ENCODE measurements at places on chromosomes 2 and 18. TPM values are rescaled to one million over a fixed set of nuclear protein-coding genes. Genes with fewer than 3 reads are reported as not detected.

- H3K4me1 ChIP-seq, result no peaks in the 10 kb centered on the region
- DNase-seq, result no peak
- no peaks in the 10 kb centered on the region for H3K36me3 ChIP-seq
- no peak overlapping the region for H3K4me3 ChIP-seq
- H3K27me3 ChIP-seq, result no peaks in the 10 kb centered on the region
These were observed 171.6 kb downstream of the VAPA start for GRCh38 chr18:10085416-10085815.

GALNT3 gene
- 3.5 TPM for total RNA-seq

DNA sequence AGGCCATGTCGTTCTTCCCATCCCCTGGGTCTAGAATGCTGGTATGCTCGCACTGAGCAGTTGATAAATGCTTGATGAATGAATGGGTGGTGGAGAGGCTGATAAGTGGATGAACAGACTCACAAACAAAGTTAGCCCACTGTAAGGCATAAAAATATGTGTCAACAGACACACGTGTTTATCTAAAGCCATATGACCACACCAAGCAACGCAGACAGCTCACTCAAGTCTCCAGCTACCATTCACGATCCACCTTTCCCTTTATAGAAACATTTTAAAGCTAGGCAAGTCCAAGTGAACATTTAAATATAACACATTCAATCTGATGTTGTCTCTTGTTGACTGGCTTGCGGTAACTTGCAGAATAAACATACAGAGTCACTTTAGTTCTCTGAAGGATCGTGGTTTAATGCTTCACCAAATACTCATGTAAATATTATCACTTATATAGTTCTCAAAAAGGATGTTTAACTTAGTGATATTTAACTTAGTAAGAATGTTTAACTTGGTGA lies 105.5 kb downstream of the NOL10 start:
- DNase-seq, result no peak
- H3K36me3 ChIP-seq, result peaks cover 21% of the 10 kb centered on the region
- no peak overlapping the region for H3K4me3 ChIP-seq
- no peak overlapping the region for H3K27ac ChIP-seq

DNA sequence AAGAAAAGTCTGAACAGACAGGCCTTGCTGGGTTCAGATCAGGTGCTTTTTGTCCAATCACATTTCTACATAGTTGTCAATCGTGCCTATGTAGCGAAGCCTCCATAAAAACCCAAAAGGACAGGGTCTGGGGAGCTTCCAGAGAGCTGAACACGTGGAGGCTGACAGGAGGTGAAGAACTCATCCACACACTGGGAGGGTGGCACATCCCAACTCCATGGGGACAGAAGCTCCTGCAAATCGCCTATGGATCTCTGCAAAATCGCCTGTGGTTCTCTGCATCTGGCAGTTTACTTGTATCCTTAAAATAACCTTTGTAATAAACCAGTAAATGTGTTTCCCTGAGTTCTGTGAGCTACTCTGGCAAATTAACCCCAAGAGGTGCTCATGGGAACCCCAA lies 12.4 kb downstream of the ALPK2 start:
- DNase-seq, result no peak
- H3K36me3 ChIP-seq, result no peaks in the 10 kb centered on the region
- no peaks in the 10 kb centered on the region for H3K4me1 ChIP-seq
- no peak overlapping the region for H3K27ac ChIP-seq
- H3K27me3 ChIP-seq, result no peaks in the 10 kb centered on the region

C2orf81 gene
- total RNA-seq, result 1.7 TPM

GKN2 gene
- 9.7 TPM for total RNA-seq

DNA sequence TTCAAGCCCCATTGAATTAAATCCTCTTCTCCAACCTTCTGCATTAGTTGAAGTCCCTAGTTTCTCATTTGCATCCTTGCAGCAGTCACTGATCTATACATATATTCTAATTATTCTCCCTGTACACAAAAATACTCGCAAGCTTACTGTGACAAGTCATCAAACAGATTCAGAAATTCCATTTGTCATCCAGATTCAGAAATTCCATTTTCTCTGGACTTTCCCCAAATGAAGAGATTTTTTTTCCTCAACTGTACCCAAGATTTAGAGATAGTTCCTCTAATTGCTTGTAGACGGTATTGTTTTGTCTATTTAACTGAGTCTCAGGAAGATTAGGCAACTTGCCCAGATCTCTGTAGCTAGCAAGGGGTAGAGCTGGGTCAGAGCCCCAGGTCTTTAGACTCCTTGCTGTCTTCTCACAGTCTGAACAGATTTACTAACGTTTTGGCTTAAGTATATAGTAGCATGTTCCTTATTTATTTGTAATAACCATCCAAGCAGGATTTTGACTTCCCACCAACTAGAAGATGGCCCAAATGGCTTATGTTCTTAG lies 34.2 kb downstream of the RAB12 start:
- H3K4me3 ChIP-seq, result no peak overlapping the region
- H3K27me3 ChIP-seq, result no peaks in the 10 kb centered on the region
- H3K4me1 ChIP-seq, result no peaks in the 10 kb centered on the region

STEAP3 gene
- total RNA-seq, result 31.4 TPM

PIGN gene
- 31.8 TPM for total RNA-seq

DNA sequence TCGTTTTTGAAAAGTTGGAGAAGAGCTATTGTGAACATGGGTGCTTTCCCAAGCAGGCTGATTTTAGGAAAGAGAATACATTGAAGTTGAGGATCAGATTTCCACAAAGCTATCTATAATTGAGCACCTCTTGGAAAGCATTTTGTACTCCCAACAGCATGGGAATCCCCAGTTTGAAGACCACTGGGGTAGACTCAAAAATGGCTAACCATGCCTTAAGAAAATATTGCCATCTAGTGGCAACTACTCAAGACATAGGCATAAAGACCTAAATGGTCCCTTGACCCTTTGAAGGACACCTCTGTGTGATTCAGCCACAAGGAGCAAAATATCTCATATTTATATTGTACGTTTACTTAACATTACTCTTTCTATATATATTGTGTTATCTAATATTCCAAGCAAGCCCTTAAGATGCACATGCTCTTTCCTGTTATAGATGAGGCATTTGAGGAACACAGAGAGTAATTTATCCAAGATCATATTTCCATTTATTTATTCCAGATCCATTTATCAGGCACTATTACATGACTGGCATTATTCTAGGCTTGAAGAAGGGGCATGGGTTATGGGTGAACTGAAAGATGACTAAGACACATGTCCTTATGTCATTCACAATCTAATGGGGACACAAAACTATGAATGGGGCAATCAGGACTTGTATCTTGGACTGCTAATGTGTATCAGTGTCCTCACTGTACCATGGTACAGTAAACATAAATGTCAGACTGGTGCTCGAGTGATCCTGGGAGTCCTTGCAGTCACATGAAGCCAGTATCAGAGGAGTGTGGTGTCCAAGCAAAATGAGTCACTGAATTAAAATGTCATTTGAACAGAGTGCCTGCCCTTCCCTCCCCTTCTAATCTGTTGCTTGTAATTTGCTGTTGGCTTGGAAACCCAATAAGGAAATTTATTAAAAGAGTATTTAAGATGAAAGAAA lies 121.0 kb upstream of the XPO1 start:
- peaks cover 18% of the 10 kb centered on the region for H3K4me1 ChIP-seq
- no peaks in the 10 kb centered on the region for H3K27me3 ChIP-seq
- H3K36me3 ChIP-seq, result no peaks in the 10 kb centered on the region
- DNase-seq, result no peak

TXNDC2 gene
- total RNA-seq, result 0.35 TPM

- DNase-seq, result no peak
- no peak overlapping the region for H3K4me3 ChIP-seq
- no peak overlapping the region for H3K27ac ChIP-seq
- no peaks in the 10 kb centered on the region for H3K27me3 ChIP-seq
These were observed 140.7 kb downstream of the RNF144A start for GRCh38 chr2:7057865-7058400.

DNA sequence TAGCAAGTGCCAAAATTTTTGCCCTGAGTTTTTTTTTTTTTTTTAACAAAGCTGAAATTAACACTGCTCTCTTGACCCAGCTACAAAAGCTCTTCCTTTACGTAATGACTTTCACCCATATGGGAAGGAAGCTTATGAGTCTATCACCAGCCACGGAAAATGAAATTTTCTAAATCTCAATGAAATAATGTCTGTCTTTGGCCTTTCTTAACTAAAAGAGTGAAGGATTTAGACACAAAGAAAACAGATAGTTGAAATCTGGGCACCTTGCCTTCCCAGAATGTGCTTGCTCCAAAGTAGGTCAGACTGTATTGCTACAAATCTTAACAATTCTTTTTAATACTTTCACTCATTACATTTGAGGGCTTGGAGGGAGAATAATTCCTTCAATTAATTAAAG lies 180.8 kb upstream of the MGAT5 start:
- DNase-seq, result no peak
- no peaks in the 10 kb centered on the region for H3K36me3 ChIP-seq
- peaks cover 3% of the 10 kb centered on the region for H3K4me1 ChIP-seq
- no peaks in the 10 kb centered on the region for H3K27me3 ChIP-seq
- no peak overlapping the region for H3K27ac ChIP-seq

DOK6 gene
- 2.0 TPM for total RNA-seq

DNA sequence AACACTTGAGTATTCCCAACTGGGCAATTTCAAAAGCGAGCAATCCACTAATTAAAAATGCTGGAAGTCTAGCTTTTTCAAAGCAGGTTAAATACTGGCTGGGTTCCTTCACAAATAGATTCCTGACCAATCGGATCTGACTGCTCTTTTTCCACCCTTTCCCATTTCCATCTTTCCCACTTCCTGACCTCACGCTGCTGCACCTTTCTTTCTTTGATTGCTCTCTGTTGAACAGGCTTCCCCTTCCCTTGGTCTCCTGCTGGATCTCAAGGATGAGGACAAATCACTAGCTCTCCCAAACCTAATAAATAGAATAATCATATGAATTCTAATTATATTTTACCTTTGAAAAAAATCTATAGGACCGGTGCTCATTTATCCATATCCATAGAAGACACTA lies 121.2 kb downstream of the TCF4 start:
- no peak for DNase-seq
- no peak overlapping the region for H3K4me3 ChIP-seq
- H3K4me1 ChIP-seq, result no peaks in the 10 kb centered on the region
- H3K36me3 ChIP-seq, result no peaks in the 10 kb centered on the region
- H3K27ac ChIP-seq, result no peak overlapping the region

NDC80 gene
- total RNA-seq, result 1.6 TPM

CCDC68 gene
- total RNA-seq, result 10.1 TPM

- no peaks in the 10 kb centered on the region for H3K27me3 ChIP-seq
- peak overlapping the region; percentile 63 for H3K27ac ChIP-seq
- DNase-seq, result no peak
These were observed 125.4 kb upstream of the RNF152 start for GRCh38 chr18:62018034-62018758.

PCARE gene
- not detected for total RNA-seq

DNA sequence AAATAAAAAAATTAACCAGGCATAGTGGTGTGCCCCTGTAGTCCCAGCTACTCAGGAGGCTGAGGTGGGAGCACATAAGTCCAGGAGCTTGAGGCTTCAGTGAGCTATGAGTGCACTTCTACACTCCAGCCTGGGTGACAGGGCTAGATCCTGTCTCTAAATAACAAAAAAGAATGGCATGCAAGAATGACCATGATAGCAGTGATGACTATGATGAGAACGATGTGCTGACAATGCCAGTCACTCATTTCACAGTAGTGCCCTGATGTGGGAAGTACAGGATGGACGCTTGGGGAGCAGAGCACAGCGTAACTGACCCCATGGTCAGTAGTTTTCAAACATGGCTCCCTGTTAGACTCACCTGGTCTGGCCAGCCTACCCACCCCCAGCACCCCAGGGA lies 139.1 kb downstream of the VAPA start:
- H3K4me3 ChIP-seq, result no peak overlapping the region
- H3K27me3 ChIP-seq, result no peaks in the 10 kb centered on the region
- DNase-seq, result no peak
- H3K27ac ChIP-seq, result peak overlapping the region; percentile 6
- no peaks in the 10 kb centered on the region for H3K36me3 ChIP-seq

DNA sequence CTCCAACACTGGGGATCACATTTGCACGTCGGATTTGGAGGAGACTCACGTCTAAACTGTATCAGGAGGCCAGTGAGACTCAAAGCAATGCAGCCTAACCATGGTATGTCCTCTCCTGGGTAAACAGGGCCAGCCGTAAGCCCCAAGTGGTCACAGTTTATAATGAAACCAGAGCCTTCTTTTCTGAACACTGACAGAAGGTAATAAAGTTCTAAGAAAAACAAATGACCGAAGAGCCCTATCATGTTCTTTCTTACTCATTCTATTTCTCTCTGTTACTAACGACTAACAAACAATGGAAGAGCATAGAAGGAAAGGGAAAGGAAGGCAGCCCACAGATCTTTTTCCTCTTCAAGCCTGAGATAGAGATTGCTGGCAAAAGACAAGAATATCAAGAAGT lies 796.8 kb upstream of the SOX11 start:
- no peak overlapping the region for H3K4me3 ChIP-seq
- no peaks in the 10 kb centered on the region for H3K27me3 ChIP-seq
- no peaks in the 10 kb centered on the region for H3K36me3 ChIP-seq
- H3K27ac ChIP-seq, result no peak overlapping the region
- DNase-seq, result no peak
- H3K4me1 ChIP-seq, result no peaks in the 10 kb centered on the region

DNA sequence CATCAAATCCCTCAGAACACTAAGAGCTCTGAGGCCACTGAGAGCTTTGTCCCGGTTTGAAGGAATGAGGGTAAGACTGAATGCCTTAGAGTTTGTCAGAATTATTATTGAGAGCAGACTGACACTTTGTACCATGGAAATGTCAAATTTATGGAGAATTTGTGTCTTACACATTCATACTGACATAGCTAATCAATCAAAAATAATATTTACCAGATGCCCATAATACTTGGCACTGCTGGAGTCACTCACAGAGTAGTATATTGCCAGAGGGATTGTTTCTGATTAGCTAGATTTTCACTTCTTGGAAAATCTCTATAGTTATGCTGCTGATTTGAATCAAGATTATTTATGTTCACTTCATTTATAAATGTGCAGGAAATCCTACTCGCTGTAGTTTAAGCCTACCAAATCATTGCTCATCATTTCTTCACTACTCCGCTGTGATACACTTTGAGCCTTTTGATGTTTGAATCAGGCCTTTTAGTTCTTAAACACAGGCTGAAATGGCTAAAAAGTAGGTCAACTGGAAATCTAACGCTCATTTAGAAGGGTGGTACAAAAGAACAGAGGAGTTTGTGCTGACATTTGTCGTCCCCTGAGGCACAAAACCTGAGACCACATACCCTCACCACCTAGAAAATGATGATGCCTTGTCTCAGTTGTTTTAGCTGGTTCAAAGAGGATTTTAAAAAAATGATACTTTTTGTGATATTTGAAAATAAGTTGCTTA lies 96.1 kb upstream of the CSRNP3 start:
- no peak overlapping the region for H3K27ac ChIP-seq
- no peaks in the 10 kb centered on the region for H3K27me3 ChIP-seq
- H3K4me1 ChIP-seq, result no peaks in the 10 kb centered on the region
- no peaks in the 10 kb centered on the region for H3K36me3 ChIP-seq
- DNase-seq, result no peak

LRP2 gene
- total RNA-seq, result 0.07 TPM

All from thoracic aorta (tissue), 2 donors.